T-helper 1 cell (primary cell): ENCODE measurements at places on chromosomes 4 and X.

GRCh38 chr4:151417164-151417571 is 8.2 kb downstream of the FHIP1A start:
- DNase-seq, result no peak

DNA sequence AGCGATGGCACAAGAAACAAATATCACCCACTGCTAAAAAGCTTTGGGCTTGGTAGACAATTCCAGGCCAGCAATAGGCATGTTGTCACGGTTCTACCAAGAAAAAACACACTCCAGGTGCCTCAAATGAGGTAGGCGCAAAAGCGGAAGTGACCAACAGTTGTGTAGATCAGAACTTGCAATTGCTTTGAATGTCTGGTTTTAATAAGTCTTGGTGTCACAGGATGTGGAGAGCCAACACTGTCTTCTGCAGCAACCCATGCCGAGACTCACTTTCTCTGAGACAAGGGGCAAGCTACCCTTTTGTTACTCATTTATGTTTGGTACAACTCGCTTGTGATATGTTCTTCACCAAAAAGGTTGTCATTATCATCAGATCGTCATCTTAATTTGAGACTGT is 188.8 kb downstream of the HS6ST2 start:
- no peak for DNase-seq

DNA sequence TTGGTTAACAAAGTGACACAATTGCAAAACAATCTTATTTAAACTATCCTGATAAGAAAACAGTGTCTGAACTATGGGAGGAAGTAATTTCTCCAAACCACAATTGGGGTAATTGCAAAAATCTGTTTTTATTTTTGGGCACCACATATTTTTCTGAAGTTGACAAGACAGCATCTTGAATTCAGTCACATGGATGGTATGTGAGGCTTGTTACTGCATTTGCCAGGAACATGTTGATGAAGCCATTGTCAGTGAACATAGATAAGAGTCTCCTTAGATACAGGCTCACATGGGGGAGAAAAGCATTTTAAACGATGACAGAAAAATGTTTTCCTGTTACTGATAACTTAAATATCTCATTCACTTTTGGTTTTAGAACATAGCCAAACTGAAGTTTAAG is 5.5 kb upstream of the USP53 start:
- no peak for DNase-seq

DNA sequence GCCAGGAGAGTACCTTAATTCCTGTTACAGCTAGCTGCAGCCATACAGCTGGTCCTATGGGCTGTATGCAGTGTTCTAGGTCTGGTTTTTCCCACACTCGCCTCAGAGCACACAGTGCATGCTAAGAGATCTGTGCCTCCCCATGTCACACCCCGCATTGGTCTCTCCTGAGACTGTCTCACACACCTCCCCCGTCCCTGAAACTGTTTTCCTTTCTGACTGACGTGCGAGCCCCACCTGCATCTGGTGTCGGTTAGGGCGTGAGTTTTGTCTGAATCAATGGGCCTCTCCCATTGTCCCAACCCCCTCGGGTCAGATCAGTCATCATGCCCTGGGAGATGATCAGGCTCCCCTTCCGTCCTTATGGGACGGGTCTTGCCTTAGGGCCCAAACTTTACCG is 3.4 kb upstream of the UGT8 start:
- no peak for DNase-seq

- peak; percentile 2 for DNase-seq
Measured at GRCh38 chrX:134171661-134172587, 65.1 kb upstream of the CCDC160 start.

DNA sequence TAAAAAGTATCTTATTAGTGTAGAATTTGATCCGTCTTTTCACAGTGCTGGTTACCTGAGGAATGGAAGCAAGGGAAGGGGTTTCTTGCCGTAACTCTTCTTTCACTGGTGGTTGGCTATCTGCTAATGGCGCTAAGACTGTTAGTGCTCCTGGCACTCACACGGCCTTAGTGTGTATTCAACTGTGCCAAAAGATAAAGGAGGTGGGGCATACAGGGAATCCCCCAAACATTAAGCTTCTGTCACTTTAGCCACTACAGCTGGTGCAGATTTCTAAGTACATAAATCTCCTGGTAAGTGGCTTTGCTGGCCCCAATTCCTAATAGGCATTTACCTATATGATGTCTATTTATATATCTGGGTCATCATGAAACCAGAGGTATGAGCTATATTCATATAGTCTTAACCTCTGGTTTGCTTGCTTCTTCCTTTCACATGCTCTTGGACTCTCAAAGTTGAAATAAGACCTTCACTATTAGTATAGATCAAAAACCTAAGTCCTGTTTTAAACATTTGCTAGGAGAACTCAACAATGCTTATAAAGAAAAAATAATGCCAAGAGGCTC is 95.1 kb downstream of the TSPAN7 start:
- no peak for DNase-seq

DNA sequence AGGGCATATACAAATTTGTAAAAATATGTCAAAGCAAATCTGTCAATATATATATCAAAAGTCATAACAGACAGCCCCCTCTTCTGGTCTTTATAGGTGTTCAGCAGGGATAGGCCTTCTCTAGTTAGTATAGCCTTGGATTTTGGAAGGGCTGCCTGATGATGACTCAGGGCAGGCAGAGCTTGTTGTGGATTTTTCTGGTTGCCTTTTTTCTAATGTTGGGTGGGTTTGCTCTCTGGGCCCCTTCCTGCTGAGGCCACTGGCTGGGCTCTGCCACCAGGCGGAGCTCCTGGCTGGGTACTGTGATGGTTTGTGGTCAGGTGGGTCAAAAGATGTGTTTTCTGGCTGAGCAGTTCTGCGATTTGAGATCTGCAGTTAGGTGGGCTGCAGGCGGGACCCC is 294.2 kb downstream of the GRIA2 start:
- DNase-seq, result no peak

DNA sequence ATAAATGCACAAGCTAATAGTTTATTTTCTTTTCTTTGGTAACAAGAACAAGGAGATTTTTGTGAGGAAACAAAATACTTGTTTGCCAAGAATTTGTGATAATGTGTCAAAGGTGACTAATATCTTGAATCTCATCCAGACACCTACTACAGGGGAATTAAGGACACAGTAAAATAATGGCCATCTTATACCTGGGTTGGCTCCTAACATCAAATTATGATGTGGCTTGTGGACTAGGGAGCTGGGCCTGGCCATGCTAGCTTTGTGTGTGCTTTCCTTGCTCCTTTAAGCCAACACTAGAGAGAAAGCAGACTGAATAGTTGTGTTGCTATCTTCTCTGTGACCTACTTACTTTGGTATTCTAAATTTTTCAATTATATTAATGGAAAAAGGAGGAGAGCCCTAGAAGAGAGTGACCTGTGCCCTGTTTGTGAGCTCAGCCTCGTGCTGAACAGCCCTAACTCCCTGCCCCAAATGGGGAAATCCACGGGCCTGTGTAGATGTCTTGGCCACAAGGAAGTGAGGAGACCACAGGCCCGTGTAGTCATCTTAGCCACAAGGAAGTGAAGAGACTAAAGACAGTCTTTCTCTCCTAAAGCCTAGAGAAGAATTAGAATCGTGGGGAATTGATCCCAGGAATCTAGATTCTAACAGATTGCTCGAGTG is 23.3 kb downstream of the ARHGAP24 start:
- no peak for DNase-seq

DNA sequence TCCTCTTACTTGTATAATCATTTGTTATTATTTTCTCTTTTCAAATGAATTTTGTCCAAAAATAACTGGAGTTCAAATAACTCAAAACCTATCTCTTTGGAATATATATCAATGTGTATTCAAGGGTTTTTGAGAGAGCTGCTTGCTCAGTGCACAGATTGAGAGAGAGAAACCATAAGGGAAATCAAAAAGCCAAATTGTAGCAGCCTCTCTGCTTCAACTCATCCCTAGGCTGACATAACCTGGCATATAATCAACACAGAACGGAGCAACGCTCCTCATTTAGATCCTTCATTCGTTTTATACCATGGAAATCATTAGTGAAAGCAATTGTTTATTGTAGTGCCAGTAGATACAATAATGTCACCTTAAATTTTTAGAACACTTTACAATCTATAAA is 1.8 kb upstream of the GPM6A start:
- DNase-seq, result no peak

- DNase-seq, result no peak
Measured at GRCh38 chr4:4693755-4694295, 152.0 kb upstream of the STX18 start.

DNA sequence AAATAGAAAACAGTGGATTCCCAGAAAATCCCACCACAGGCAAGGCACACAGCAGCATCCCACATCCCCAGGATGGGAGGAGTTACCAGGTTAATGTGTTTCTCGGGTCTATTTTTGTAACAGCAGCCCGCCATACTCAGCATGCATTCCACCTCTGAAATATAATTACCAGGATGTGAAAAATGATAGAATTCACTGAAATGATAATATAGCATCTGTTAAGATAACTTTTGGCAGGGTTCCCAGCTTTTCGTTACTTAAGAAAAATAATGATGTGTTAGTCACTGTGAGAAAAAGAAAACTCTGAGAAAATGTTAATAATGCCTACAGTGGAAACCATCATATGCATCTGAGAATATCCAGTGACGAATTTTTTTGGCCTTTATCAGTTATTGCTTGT is 87.1 kb downstream of the VCX2 start:
- no peak for DNase-seq

GRCh38 chr4:158778156-158778711 is 9.4 kb downstream of the FNIP2 start:
- no peak for DNase-seq

GRCh38 chrX:42920752-42921151 is 142.8 kb upstream of the PPP1R2C start:
- no peak for DNase-seq

DNA sequence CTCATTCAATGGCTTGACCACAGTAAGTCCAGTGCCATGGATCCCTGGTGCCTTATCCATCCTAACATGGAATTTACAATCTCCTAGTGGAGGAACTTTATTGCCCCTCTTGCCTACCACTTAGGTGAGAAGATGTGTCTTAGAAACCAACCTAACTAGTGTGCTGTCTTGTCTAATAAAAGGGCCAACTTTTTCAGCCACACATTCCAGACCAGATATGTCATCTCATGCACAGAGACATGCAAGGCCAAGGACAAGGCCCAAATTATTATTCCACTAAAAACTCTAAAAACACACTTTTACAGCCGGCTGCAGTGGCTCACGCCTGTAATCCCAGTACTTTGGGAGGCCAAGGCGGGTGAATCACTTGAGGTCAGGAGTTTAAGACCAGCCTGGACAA is 10.6 kb upstream of the PRDX4 start:
- no peak for DNase-seq

DNA sequence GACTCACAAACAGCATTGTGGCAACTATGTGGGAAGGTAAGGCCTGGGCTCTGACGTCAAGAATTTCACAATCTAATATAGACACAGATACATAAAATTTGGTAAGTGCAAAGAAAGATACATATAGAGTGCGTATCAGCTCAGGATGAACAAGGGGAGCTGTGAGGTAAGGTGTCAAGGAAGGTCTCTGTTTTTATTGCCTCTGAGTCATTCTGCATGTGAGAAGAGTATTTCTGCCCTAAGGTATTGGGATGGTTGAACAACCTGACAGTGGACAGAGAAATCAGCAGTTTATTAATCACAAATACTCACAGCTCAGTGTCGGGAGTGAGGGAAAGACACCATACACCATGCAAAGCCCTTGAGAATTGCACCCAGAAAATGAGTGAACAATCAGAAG is 89.8 kb downstream of the COMMD8 start:
- no peak for DNase-seq

DNA sequence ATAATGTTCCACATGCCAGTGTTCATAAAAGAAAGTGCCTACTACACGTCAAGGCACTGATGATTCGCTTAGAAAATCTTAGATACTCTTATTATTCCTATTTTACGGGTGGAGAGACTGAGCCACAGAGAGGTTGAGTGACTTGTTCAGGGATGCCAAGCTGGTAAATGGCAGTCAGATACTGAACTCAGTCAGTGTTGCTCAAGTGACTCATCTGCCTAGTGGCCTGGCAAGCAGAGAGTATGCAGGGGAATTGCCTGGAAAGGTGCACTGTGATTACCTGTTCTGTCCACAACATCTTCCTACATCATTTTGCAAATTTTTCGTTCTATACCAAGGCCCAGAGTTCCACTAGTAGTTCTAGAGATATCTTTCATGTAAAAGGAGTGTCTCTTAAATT is 68.4 kb downstream of the RAPGEF2 start:
- DNase-seq, result no peak

GRCh38 chr4:184415071-184415470 is 59.3 kb downstream of the IRF2 start:
- no peak for DNase-seq

GRCh38 chrX:42759881-42760280 is 18.1 kb downstream of the PPP1R2C start:
- DNase-seq, result no peak

DNA sequence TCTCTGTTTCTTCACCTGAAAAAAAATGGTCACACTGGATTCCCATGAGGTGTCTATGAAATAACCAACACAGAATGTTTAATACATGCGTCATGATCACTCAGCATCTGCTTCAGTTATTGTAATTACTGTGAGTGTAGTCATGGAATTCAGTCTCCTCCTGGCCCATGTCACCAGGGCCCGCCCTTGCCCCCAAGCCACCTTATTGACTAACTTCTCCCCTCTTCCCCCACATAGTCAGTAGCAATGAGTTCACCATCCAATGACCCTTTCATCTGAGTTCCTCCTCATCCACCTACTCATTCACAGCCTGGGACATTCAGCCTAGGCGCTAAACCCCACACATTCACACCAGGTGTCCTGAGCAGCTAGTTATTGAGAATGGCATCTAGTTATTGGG is 15.6 kb downstream of the PNMA6F start:
- no peak for DNase-seq

DNA sequence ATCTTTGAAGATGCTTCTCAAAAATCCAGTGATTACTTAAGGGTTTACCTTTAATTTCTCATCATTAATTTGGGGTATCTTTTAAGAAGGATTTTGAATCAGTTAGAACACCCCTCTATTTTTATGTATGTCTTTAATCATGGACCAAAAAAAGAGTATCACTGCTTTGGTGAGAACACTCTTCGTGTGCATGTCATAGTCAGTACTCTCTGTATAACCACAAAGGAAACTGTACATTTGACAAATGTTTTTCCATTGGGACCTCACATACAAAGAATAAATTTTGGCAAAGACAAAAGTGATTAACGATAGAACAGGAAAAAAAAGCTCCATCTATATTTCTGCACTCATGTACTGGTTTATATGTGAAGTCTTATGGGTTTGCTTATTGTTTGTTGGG is 31.3 kb downstream of the FAM241A start:
- DNase-seq, result no peak

DNA sequence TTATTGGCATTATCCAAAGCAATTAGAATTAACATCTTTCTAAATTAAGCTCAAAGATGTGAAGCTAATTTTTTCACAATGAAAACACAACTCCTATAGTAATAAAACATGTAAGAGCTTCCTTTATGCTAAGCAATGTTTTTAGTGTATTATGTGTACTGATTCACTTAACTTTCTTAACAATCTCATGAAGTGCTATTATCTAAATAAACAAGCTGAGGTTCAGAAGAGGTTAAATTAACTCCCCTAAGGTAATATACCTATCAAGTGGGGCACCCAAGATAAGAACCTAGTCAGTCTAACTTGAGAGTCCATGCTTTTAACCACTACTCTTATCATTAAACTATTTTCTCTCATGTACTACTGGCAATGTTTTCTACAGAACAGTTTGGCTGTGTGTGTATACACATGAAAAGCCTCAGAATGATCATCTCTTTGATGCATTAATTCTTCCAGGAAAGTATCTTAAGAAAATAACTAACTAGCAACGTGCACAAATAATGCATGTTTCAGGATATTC is 13.6 kb downstream of the G3BP2 start:
- no peak for DNase-seq
